ENCODE measurements at places on chromosomes 4 and X.

- no peak for DNase-seq
Observed at GRCh38 chr4:24915121-24915922, 2.5 kb upstream of the CCDC149 start.

- DNase-seq = no peak
Observed at GRCh38 chrX:118346258-118347094, 570 bp downstream of the WDR44 start.

GRCh38 chr4:11650801-11651596 is 222.3 kb upstream of the HS3ST1 start:
- no peak for DNase-seq

GRCh38 chrX:39309721-39310152 is 508.5 kb downstream of the MID1IP1 start:
- no peak for DNase-seq

DNA sequence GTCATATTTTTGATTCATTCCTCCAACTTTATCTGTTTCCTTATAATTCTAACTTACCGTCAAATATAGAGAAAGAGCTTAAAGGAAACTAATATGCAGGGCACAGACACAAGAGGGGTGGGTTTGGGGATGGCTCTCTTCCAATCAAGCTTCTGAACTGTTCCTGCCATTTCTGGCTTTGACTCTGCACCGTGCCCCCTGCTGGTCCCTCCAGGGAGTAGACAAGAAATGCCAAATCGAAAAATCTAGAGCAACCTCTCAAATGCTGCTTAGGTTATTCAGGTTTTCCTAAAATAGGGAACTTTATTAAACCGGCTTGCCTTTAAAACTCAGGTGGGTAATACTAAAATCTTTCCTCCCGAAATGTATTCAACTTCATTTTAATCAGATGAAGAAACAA is 39.8 kb upstream of the VCX3A start:
- DNase-seq = no peak

DNA sequence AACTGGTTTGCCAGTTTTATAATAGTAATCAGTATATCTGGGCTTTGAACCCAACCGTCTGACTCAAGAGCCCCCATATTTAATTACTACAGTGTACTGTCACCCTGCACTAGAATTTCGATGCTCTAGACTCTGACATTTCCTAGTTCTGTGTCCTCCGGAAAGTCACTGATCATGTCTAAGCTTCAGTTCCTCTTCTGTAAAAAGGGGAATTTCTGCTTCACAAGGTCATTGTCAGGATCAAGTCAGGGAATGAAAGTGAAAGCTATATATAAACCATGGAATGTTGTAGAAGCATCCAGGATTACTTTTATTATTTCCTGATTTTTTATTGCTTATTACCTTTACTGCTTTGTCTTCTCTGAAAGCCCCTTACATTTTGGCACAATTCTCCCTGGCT is 4.0 kb upstream of the KCNIP4 start:
- no peak for DNase-seq

GRCh38 chr4:140047017-140047640 is 106.9 kb downstream of the MAML3 start:
- DNase-seq = no peak

DNA sequence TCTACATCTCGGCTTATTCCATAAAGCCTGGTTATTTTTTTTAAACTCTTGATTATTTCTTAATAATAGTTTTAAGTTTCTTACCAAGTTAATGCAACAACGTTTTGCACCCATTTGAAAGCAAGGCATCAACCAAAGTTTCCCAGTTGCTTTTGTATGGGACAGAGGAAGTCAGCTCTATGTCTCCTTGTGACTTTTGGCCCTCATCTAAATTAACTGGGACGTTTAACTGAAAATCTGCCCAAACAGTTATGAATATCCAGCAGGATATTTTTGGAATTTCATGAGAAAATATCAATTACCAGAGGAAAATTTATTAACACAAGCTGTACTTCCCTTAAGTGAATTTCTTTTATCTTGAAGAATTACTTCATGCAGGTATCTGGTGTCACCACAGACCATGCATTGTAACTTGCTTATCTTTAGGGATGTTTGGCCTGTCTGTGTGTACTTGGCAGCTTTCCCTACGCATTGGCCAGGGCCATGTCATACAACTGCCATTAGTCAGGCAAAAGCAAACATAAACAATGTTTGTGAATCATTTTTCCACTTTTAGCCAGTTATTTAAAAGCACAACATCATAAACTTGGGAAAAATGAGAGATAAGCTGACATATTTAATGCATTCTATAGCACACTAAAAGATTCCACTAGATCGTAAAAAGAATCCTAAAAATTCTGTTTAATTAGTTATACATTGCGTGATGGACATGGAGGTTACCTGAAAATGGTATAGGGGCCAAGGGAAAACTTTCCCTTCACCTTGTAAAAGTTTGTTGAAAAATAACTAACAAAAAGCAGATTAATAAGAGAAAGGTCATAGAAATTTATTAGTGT is 101.4 kb upstream of the PDE5A start:
- no peak for DNase-seq

DNA sequence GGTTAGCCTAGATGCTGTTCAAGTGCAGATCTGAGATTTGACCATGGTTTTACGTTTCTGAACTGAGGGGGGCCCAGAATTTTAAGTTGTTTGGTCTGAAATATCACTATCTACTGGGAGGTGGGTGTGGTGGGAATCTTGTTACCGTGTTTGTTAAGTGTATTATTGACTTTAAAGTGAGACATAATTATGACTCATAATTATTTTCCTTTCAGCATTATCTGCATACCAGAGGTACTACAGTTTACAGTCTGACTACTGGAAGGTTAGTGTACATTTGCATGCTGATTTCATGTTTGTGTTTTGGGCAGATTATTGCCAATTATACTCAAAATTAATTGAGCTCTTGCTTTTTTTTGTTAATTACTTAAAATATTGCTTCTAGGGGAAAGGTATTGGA is 101.5 kb downstream of the KDM6A start:
- no peak for DNase-seq

GRCh38 chr4:81399306-81400086 is 72.2 kb downstream of the RASGEF1B start:
- no peak for DNase-seq

GRCh38 chr4:15794905-15795304 is 16.8 kb downstream of the CD38 start:
- no peak for DNase-seq

DNA sequence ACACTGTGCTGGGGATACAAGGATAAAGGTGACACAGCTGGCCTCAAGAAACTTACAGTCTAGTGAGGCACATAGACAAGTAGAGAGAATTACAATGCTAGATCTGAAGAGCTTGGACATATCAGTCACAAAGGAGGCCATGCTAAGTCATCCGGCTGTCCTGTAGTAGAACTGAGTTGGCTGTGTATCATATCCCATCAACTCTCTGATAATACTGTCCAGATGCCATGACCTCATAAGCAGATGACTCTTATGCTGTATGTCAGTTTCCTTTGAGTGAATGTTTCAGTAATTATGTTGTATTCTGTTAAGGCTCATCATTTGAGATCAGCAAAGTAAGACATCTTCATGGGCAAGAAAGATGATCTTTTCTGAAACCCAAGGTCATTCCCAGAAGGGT is 442.9 kb downstream of the MID1IP1 start:
- no peak for DNase-seq

GRCh38 chr4:171896426-171896825 is 83.2 kb downstream of the GALNTL6 start:
- no peak for DNase-seq

- DNase-seq = no peak
Observed at GRCh38 chr4:85028910-85029309, 62.4 kb upstream of the WDFY3 start.

DNA sequence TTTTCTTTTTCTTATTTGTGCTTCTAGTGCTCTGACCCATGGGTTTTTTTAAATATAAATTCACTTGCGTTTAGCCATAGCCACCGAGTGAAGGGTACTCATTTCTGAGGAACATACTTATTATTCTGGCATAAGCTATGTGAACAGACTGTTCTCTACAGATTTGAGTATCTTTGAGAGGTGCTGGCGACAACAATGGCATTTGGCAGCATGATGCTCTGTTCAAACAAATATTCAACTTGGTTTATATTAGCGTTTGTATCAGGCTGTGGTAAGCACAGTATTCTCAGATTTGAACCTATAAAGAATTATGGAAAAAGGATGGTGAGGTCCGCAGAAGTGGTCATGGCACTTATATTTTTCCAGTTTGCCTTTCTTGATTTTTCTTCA is 108.7 kb upstream of the LIMCH1 start:
- DNase-seq = no peak

DNA sequence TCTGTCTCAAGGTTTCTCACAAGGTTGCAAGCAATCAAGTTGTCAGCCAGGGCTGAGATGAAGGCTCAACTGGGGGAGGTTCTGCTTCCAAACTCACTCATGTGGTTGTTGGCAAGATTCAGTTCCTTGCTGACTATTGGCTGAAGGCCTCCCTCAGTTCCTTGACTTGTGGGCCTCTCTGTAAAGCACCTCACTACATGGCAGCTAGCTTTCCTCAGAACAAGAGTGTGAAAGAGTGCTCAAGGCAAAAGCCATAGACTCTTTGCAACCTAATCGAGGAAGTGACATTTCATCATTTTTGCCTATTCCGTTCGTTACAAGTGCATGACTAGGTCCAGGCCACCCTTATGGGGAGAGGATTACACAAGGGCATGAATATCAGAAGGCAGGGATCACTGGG is 52.0 kb downstream of the CXorf58 start:
- peak; percentile 0 for DNase-seq

DNA sequence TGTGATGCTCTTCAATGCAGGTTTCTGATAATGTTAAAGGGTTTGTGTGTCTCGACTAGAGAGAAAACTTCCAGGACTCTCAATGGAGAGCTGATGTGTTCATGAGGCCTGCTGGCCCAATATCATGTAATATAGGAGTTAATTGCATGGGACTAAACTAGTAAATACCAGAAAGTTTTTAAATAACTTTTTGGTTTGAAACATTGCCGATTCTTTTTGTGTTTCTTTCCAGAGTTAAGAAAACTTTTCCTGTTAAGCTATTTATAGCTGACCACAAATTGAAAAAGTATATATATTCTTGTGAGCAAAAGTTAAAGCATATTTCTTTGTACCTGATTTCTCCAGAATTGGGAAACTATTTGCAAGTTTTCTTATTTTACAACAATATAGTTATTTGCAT is 49.7 kb downstream of the FAM9B start:
- DNase-seq = no peak

DNA sequence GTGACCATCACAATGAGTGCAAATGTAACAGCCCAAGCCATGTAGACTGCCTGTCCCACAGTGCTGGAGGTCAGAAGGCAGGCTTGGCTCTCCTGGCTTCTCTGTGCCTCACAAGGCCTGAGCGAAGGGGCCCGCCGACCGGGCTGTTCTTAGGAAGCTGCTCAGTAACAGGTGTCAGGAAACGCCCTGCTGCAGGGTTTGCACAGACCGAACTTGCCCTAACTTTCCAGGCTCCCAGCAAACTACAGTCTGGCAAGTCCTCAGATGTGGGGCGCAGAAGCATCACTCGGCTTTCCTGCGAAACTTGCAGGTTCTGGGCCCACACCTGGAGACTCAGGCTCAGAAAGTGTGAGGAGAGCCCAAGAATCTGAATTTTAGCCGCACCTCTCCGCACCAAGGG is 87.6 kb downstream of the CRMP1 start:
- DNase-seq = no peak

GRCh38 chrX:149829751-149830191 is 48.0 kb downstream of the MAGEA9 start:
- DNase-seq = no peak

GRCh38 chr4:55765070-55765469 is 54.5 kb upstream of the EXOC1L start:
- no peak for DNase-seq

- DNase-seq = no peak
Observed at GRCh38 chrX:9149501-9150245, 115.7 kb upstream of the FAM9B start.

- no peak for DNase-seq
Observed at GRCh38 chr4:23590431-23590830, 299.4 kb downstream of the PPARGC1A start.

DNA sequence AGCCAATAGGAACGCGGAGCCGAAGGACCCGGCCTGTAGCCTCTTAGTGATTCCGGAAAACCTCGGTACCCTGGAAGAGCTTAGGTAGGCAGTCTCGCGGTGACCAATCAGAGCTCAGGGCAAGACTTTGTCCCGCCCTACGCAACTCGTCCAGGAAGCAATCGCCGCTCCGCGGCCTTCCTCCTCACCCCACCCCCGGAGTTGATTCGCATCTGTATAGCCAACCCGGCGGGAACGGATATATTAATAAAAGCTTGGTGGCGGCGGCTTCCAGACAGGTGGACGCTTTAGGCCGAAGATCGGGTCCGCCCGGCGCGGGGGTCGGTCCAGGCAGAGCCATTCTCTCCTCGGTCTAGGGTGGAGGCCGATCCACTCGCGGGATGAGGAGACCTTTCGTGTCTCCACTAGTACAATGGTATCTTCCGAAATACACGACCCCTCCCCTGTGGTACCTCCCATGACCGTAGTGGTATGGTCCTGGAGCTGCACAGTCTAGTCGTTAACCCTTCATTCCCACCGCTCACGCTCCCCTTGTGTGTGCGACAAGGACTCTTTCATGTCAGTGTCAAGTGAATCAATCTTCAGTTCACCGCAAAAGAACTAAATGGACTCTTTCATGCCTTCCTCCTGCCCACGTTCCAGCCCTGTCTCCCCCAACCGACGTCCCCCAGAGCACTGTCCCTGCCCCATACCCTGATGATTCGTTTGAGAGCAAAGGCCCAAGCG is 24.2 kb upstream of the GLOD5 start:
- peak; percentile 96 for DNase-seq

DNA sequence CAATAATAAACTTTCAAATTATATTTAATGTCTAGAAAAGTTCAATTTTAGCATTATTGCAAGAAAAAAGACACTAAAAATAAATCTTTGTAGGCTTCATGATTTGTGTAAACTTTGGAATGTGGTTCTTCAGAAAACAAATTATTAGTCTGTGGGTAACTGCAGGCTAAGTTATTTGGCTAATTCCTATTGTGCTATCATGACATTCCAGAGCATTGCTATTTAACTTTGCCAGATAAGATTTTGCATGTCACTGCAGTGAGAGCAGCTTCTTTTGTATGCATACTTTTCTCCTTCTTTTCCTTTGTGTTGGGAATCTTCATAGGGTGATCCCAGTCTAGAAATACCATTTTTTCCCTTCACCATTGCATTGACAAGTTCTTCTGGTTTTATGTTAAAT is 130.0 kb downstream of the AWAT2 start:
- DNase-seq = no peak

Measured in globus pallidus (tissue), 1 donor.